ENCODE measurements at places on chromosomes 12 and 14. TPM values are rescaled to one million over a fixed set of nuclear protein-coding genes. Genes with fewer than 3 reads are reported as not detected.

DNA sequence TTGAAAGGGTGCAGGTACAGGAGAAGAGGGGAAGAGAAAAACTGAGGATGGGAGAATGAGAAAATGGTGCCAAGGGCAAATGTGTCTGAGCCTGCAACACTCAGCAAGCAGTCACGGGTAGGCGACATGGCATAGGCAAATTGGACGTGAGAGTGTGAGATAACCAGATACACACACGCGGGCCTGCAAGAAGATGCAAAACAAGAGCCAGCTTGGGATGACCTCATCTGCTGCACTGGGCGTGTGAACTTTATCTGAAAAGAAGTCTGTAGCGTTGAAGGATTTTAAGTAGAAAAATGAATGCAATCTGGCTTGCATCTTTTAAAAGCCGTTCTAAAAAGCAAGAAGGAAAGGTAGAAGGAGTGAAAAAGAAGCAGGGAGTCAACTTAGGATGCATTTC, 160.4 kb downstream of the NTF3 start:
- DNase-seq, result no peak

DNA sequence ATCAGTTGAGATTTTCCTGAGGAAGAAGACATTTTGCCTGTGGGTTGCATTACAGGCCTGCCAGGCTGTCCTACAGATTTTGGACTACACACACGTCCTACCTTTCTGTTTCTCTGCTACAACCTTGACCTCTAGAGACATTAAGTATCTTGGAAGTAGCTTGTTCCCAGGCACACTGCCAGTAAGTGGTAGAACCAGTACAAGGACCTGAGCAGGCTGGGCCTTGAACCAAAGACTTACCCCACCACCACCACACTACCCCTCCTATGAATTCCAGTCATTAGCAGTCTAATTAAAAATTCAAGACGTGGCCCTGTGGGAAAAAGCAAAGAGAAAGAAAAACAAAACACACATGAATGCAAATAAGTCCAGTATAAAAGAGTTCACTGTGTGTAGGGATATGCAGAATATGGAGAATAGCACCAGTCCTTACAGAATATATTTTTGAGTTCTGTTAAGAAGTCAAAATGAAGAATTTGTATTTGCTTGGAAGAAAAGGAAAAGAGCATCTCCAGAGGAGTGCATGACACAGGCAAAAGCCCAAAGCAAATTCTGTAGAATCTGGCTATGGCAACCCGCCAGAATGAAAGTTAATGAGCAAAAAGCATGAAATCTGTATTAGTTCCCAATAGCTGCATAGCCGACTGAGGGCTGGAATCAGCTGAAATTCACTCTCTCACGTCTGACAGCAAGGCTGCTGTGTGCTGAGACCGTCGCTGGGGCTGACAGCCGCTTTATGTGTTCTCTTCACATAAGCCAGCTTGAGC, 74.3 kb upstream of the ST8SIA1 start:
- no peak for DNase-seq

DNA sequence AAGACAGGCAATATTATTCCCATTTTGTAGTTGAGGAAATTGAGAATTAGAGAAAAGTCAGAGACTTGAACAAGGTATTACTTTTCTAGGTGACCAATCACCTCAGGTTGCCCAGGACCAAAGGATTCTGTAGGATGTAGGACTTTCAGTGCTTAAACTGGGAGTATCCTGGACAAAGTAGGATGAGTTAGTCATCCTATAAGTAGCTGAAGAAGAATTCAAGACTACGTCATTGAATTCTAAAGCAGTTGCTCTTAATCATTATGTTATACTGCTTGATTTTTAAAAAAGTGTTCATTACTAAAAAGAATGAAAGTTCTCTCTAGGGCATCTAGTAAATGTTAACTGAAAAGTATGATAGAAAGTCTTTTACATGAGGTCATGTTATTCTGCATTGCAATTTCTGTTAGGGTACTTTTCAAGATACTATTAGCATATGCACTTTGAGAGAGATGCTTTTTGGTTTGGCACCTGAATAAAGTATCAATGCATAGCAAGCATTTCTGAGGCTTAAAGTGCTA, 101.7 kb downstream of the RTN1 start:
- no peak for DNase-seq

DNA sequence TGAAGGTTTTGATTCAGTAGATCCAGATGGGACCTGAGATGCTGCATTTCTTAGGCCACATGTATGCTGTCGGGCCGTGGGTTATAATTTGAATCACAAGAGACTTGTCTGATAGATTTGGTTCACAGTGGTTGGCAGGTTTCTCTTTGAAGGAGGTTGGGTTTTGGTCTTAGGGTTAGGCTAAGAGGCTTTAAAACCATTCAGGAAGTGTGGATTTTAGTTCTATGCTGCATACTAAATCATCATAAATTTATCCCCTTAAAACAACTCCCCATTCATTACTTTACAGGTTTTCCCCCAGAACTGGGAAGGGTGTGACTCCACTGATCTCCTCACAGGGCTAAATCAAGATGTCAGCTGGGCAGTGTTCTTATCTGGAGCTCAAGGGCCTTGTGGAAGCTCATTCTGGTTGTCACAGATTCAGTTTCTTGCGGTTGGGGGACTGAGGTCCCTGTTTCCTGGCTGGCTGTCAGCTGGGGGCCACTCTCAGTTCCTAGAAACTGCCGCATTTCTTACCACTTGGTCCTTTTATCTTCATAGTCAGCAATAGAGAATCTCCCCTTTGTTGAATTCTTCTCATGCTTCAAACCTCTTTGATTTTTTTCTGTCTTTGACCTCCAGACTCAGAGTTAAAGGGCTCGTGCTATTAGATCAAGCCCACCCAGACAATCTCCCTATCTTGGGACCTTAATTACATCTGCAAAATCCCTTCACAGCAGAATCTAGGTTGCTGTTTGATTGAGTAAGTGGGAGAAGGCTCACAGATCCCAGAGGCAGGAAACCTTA, 20.6 kb upstream of the PCNX1 start:
- no peak for DNase-seq

DNA sequence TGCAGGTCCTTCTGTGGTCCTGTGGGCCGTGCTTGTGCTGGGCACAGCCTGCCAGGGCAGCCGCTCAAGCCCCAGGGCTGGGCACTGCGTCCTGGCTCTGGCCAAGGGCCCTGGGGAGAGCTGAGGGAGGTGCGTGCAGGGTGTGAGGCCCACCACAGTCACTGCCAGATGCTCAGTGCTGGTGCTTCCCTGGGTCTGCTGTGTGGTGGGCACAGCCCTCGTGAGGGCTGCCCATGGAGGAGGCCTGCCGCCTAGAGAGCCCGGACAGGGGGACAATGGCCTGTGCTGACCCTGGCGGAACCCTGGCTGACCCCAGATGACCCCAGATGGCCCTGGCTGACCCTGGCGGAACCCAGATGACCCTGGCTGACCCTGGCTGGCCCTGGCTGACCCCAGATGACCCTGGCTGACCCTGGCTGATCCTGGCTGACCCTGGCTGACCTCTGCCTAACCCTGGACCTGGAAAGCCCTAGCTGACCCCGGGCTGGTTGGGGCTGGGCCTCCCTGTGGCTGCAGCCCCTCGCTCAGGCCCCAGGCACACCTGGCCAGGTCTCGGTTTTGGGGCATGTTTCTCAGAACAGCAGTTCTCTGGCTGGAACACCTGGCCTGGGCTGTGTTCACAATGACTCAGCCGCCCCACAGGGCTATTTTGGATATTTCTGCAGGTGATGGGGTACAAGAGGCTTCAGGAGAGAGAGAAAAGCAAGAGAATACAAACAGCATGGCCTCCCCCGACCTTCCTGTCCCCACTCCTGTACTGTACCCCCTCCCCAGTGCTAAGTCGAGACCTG, 55.4 kb downstream of the TMEM121 start:
- no peak for DNase-seq

DNA sequence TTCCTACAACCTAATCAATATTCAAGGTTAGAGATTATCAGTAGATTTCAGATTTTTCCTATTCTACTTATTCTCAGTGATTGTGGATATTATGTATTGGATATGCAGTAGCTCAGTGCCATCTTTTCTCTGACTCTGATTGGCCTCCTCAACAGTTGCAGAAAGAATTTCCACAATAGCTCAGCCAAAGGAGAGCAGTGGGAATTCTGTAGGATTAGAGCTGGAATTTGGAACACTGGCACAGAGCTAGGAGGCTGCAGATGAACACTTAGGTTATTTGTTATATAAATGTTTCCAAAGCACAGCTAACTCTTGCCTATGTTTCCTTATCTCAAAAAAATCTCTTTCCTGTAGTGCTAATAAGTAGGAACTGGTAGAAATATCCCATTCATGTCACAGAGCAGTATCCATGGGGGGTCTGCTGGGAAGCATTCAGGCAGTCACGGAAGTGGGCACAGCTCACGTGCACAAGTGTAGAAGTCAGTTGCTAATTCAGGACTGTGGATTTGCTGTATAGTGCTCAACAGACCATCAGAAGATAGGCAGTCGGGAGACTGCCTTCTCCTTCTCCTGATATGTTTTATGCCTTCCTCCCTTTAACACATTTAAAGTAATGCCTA, 116.2 kb upstream of the TMEM260 start:
- no peak for DNase-seq

DNA sequence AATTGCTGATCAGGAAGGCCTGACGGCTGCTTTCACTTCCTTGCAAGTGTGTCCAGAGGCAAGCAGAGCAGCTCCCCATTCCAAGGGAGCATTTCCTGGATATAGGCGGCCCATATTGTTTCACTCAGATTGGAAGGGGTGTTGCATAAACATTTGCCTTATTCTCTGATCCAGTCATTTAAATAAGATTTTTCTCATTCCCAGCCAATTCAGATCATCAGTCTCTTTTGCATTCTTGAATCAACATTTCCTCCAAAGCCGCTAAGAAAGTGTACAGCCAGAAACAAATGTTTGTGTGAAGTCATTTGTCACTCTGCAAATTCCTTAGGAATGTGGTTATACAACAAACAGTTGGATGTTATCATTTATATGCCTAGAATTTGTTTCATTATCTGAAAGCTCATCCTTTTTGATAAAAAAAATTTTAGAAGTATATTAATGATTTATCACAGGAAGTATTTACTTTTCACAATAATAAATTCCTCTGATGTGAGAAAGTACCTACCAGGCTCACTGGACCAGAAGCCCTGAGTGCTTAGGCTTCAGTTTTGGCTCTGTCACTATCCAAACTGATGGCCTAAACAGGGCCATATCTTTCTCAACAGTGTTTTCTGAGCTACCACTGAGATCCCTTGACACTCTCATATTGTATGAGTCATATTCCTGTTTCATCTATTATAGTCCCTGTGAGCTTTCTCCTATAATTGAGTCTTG, 379.6 kb downstream of the CCDC91 start:
- peak; percentile 13 for DNase-seq

- no peak for DNase-seq
Measured at GRCh38 chr14:55628426-55628825, 48.4 kb downstream of the KTN1 start.

DNA sequence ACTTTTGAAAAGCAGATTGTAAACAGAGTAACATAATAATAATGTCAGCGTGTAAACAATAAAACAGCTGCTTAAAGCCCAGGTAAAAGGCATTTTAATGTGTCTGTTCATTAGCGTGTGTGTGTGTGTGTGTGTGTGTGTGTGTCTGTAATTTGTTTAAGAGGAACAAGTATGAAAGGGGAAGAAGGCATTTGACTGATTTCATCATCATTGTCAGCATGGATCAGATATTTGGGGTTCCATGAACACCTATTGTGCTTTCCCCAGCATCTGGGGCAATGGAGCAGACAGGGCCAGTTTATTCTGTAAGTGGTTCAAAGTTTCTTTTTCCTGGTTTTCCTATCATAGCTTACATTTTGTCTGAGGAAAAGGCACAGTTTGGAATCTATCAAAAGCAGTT, 28.9 kb downstream of the SLC25A21 start:
- DNase-seq, result no peak

DNA sequence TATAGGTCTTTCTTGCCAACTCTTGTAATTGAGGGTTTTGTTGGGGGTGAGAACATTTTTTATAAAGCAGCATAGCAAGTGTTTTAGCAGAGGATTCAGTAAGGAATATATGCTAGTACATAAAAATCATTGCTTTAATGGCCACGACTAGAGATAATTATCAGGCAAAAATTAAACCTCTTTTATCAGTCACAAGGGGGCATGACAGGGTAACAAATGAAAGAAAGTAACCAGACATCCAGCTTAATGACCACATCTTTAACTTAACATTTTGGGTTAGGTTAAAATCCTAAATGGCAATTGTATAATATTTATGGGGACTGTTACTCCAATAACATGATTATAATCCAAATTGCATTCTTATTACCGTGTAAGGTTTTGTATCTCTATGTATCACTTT, 119.6 kb downstream of the LRRIQ1 start:
- no peak for DNase-seq

The C12orf75 gene
- 21.7 TPM for total RNA-seq

The AICDA gene
- 0.26 TPM for total RNA-seq

The EFS gene
- 15.0 TPM for total RNA-seq

The TAC3 gene
- total RNA-seq, result 21.2 TPM

The ACACB gene
- 34.5 TPM for total RNA-seq
